CD4-positive, alpha-beta T cell treated with Interleukin-17A for 4 hours (primary cell): ENCODE measurements at places on chromosomes 7 and 10.
A peak's percentile ranks its signal among the peaks of the same experiment; 100 is the strongest.

GRCh38 chr10:116803451-116804249 is 45.6 kb upstream of the ENO4 start:
- no peak for DNase-seq

- no peak for DNase-seq
Observed at GRCh38 chr10:100962351-100963080, 6.8 kb upstream of the SEMA4G start.

GRCh38 chr7:85336086-85336485 is 149.2 kb upstream of the SEMA3D start:
- DNase-seq = no peak

DNA sequence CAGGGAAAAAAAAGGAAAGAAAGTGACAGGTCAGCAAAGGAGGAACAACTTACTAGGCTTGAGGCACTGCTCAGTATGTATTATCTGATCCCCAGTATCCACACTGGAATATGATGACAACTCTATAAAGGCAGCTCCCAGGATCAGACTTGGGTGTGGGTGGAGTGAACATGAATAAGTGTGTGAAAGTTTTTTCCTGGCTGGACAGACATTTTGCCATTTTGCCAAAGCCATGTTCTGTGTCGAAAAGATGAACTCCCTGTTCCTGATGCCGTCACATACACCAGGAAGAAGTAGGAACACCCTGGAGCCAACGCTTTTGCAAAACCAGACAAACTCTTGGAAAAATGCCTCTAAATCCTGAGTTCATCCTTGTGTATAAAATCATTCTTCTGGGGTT is 143.2 kb upstream of the MEOX2 start:
- no peak for DNase-seq

- DNase-seq = no peak
Observed at GRCh38 chr7:125396466-125397151, 467.0 kb upstream of the POT1 start.

- no peak for DNase-seq
Observed at GRCh38 chr7:32204361-32205018, 134.3 kb upstream of the PDE1C start.

DNA sequence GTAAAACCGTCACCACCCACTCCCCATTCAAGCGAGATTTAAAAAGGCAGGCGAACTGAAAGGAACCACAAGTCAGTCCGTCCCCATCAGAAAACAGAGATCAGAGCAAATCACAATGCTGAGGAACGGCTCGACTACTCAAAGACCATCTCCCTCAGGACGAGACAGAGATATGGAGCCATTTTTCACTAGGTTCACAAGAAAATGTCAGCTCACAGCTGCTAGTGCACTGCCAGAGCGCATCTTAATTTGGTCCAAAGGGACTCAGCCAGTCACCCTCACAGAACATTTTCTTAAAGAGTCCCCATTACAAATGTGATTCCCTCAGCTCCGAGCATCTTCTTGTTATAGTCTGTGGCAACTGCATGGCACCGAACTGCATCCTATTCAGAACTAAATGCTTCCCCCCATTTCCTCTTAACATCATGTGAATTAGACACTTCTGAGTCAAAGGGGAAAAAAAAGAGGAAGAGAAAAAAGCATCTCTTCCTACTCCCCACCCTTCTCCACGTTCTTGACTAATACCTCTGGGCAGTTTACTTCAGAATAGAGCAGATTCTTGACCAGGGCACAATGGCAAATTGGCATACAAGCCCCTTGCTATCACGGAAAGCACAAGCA is 683.9 kb downstream of the MAGI2 start:
- DNase-seq = no peak

- no peak for DNase-seq
Observed at GRCh38 chr10:74650613-74651012, 175.8 kb upstream of the KAT6B start.

- no peak for DNase-seq
Observed at GRCh38 chr7:29860186-29860585, 53.9 kb downstream of the WIPF3 start.

- peak; percentile 79 for DNase-seq
Observed at GRCh38 chr10:128035557-128035973, 90.7 kb downstream of the MKI67 start.

GRCh38 chr7:70935311-70935710 is 196.6 kb upstream of the GALNT17 start:
- DNase-seq = no peak

- no peak for DNase-seq
Observed at GRCh38 chr10:52252307-52252706, 61.8 kb upstream of the DKK1 start.

- DNase-seq = no peak
Observed at GRCh38 chr10:4427532-4427931, 398.5 kb upstream of the AKR1E2 start.

- DNase-seq = peak; percentile 67
Observed at GRCh38 chr10:30591249-30591670, 38.3 kb downstream of the LYZL2 start.

GRCh38 chr7:137731436-137731835 is 115.3 kb downstream of the DGKI start:
- no peak for DNase-seq

GRCh38 chr7:121744877-121745276 is 128.1 kb upstream of the PTPRZ1 start:
- no peak for DNase-seq

- no peak for DNase-seq
Observed at GRCh38 chr7:40599836-40600235, 465.0 kb downstream of the SUGCT start.

DNA sequence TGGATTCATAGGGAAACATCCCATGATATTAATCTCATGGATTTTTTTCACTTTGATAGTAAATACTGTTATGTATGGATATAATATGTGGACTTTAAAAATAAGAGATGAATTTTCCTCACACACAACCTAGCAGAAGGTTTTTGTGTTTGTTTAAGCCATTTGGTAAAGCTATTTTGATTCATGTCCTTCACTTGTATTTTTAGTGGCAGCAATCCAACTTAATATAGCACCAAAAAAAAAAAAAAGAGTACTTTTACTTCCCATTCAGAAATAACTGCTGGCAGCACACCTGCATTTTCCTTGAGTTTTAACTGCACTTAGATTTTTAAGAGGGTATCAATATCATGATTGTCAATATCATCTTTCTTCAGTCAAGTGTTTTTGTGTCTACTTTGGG is 60.0 kb downstream of the MCMBP start:
- no peak for DNase-seq

GRCh38 chr10:44394696-44395381 is 9.9 kb upstream of the CXCL12 start:
- no peak for DNase-seq

DNA sequence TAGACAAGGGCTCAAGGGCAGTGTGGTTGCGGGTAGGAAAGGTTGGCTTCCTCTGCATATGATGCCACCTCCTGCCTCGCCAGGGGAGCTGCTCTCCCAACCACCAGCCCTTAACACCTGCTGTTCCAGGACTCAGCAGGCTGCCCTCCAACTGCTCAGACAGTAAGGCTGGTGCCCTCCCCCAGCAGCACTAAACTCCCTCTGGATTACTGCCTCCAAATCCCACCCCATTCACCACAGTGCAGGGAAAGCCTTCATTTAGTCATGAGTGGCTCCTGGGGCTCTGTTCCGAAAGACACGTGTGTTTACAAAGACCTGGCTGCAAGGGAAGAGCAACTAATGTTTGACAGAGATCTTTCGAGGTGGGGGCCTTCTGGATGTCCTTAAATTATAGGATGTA is 437.2 kb upstream of the MKI67 start:
- no peak for DNase-seq

GRCh38 chr7:136551618-136552017 is 316.8 kb upstream of the CHRM2 start:
- no peak for DNase-seq

GRCh38 chr7:11779864-11780674 is 51.9 kb downstream of the THSD7A start:
- no peak for DNase-seq

- peak; percentile 41 for DNase-seq
Observed at GRCh38 chr7:105707967-105708762, 126.9 kb upstream of the EFCAB10 start.

GRCh38 chr10:47176903-47177868 is 122.8 kb upstream of the GDF10 start:
- no peak for DNase-seq

DNA sequence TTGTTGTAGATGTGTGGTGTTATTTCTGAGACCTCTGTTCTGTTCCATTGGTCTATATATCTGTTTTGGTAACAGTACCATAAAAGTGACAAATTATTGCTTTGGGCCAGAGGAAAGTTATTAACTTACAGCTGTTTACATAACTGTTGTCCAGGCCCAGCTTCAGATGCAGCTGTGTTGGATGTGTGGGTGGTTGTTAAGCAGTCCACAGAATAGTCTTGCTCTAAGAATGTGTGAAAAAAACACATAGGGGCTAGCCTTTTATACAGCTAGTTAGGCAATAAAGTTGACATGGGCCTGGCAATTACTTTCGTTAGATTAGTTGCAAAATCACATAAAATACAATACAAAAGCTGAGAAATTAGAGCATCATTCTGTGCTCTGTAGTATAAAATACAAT is 31.9 kb downstream of the DLD start:
- no peak for DNase-seq

GRCh38 chr10:80382989-80383388 is 25.4 kb upstream of the PRXL2A start:
- peak; percentile 66 for DNase-seq

GRCh38 chr10:70954381-70955176 is 66.2 kb upstream of the PCBD1 start:
- DNase-seq = no peak

DNA sequence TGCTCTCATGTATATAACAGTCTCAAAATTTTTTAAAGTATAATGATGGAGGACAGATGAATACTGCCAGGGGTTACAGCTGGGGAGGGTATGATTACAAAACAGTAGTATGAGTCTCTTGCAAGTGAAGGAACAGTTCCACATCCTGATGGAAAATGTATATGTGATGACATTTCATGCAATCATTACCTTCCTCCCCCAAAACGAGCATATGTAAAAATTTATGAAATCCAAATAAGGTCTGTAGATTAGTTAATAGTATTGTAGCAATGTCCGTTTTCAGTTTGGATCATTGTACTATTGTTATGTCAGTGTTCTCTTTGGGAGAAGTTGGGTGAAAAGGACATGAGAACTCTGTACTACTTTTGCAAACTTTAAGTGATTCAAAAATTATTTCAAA is 38.0 kb downstream of the DRGX start:
- DNase-seq = no peak

DNA sequence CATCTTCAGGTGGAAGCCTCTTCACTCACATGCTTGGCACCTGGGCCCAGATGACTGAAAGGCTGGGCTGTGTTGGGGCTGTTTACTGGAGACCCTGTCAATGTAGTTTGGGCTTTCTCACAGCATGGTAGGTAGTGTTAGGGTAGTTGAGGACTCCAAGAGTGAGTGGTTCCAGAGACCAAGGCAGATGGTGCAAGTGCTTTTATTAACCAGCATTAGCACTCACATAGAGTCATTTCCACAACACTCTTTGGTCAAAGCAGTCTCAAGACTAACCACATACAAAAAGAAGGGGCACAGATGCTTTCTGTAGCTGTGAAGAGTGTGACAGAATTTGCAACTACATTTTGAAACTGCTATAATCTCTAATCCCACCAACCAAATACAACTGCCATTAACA is 135.0 kb downstream of the RTKN2 start:
- DNase-seq = no peak

DNA sequence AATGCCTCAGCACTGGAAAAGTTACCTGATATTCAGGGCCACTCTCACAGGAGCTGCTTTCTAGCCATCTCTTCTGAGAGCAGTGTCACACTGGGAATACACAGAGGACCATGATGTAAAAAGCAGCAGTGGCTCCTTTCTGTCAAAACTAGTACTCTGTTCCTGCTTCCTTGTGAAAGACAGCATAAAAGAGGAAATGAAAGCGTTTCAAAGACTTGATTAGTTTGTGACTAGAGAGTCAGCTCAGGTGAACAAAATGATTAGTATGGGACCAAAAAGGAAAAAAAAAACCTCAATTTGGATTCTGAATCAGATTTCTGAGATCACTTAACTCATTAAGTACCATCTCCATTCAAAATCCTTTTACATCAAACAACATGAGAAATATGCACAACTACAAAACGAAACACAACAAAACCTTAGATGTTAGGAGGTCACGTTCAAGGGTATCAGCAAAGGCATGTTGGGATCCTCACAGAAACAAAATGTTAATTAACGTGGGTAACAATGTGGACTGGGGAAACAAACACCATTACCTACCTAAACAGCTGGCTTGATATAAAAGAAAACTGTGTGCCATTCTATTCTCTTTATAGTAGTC is 103.7 kb downstream of the MACC1 start:
- DNase-seq = no peak

GRCh38 chr7:69762821-69763352 is 164.6 kb downstream of the AUTS2 start:
- DNase-seq = no peak

DNA sequence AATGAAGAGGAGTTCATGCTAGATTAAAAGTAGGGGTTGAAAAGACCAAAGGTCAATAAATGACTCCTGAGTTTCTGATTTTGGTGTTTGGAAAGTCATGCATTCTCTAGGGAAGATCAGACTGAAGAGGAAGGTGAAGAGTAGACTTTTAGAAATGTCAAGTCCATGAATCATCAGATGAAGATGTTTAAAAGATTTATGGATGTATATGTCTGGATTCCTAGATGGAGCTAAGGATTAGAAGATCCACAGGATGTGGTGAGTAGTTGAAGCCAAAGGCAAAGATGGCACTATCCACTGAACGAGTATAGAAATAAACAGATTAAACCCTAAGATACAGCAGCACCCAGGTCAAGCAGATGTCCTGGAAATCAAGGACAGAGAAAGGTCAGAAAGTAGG is 298.5 kb downstream of the GPAM start:
- no peak for DNase-seq

GRCh38 chr10:23070913-23071218 is 24.5 kb upstream of the MSRB2 start:
- DNase-seq = no peak

DNA sequence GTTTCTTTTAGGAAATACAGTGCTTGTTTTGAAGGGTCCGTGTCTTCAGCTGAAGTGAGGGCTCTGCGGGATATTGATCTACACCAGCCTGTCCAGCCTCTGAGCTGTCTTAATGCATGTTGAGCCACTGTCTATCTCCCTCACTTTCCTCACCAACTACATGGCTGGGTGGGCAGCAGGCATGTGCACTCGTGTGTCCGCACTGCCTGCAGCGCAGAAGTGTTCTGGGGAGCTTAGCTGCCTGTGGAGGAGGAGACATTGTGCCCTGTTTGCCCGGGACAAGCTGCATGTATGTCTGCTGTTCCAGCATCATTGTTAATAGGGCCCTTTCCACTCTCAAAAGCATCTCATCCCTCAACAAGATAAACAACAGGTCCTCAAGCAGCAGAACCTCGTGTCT is 133.1 kb upstream of the EEPD1 start:
- DNase-seq = no peak

GRCh38 chr7:14305233-14305866 is 315.9 kb upstream of the ETV1 start:
- DNase-seq = no peak

GRCh38 chr7:37504801-37505200 is 56.1 kb upstream of the ELMO1 start:
- DNase-seq = no peak
